ENCODE measurements at places on chromosomes 1 and 21.

GRCh38 chr1:58739856-58740466 lies 40.1 kb upstream of the MYSM1 start:
- no peak for DNase-seq

GRCh38 chr1:169236880-169237279 lies 130.4 kb downstream of the ATP1B1 start:
- DNase-seq = no peak

- DNase-seq = no peak
Measured at GRCh38 chr1:94863919-94864318, 43.8 kb downstream of the SLC44A3 start.

GRCh38 chr1:219422811-219423598 lies 189.9 kb downstream of the ZC3H11B start:
- no peak for DNase-seq

- no peak for DNase-seq
Measured at GRCh38 chr1:199956005-199956404, 71.5 kb upstream of the NR5A2 start.

GRCh38 chr1:1086911-1087341 lies 12.8 kb upstream of the RNF223 start:
- DNase-seq = no peak

DNA sequence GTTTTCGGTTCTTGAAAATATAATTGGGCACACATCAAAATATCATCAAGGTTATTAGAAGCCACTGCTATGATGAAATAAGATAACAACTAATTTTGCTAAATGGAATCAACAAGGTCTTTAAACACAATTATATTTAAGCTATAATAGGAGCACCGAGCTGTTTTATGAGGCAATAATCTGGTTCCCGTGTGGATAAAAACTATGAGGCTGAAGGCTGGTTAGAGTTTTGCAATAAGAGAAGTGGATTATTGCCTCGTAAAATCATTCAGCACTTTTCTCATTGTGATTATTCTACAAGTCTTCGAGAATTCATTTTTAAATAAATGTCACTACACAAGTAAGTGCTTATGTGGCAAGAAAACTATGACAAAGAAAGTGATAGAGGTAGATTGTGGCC lies 975.7 kb upstream of the ADGRL2 start:
- DNase-seq = no peak

DNA sequence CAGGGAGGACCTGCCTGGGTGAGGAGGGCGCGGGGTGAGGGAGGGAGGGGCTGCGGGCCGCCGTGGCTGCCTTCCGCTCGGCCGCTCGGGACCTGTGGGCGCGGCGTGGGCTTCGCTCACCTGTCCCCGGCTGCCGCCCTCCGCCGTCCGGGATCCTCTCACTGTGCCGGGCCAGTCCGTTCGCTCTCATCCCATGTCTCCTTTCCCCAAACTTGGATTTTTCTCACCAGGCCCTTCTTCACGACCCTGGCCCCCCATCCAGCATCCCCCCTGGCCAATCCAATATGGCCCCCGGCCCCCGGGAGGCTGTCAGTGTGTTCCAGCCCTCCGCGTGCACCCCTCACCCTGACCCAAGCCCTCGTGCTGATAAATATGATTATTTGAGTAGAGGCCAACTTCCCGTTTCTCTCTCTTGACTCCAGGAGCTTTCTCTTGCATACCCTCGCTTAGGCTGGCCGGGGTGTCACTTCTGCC lies 362 bp downstream of the ZBTB48 start:
- no peak for DNase-seq

DNA sequence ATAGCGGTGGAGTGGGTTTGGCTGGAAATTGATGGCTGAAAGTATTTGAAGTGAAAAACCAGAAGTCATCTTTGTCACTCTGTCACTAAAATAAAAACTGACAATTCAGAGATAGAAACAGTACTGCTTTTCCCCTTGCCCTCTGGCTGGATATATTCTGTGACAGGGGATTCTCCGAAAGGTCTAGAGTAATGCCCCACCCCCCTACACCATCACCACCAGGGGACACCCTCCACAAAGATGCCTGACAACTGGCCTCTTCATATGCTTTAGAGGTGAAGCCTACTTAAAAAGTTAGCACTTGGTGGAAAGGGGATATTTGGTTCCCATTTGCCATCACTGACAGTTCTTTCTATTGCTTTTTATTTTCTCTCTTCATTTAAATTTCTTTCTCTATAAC lies 73.5 kb downstream of the SGIP1 start:
- no peak for DNase-seq

- no peak for DNase-seq
Measured at GRCh38 chr1:153663211-153663610, 4.7 kb downstream of the SNAPIN start.

GRCh38 chr1:43522431-43522775 lies 8.3 kb upstream of the PTPRF start:
- DNase-seq = no peak

DNA sequence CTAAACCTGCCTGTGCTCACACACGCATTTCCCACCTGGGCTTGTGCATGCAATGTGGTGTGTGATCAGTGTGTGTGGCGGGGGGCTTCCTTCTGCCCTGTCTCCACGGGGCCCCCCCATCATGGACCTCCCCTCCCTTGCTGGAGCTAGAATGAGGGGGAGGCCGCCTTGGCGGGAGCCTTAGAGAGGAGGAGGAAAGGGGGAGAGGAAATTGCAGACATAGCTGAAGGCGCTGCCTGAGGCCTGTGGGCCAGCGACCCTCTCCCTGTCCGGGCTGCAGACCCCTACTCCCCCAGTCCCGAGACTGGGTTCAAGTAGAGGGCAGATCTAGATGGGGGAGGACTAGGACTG lies 883 bp upstream of the EVA1B start:
- DNase-seq = no peak

- DNase-seq = no peak
Measured at GRCh38 chr1:187491082-187491720, 662.5 kb downstream of the PLA2G4A start.

DNA sequence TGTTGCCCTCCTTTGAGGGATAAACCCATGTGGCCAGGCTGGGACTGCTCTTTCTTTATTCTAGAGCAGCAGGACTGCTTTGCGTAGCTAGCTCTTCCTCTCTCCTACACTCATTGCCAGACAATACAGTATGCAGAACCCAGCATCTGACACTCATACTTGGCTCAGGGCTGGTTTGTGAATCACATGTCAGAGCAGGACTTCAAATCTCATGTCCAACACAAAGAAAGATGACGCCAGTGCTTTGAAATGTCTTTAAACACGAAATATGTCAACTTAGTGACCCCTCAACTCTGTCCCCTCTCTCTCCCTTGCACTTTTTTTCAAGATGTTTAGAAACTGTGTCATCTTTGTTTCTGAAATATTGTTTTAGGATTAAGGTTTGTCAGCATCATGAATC lies 135.0 kb downstream of the TGFB2 start:
- DNase-seq = no peak

GRCh38 chr1:153246018-153246417 lies 13.5 kb upstream of the LORICRIN start:
- DNase-seq = no peak

GRCh38 chr21:41135746-41136145 lies 32.2 kb upstream of the BACE2 start:
- no peak for DNase-seq

GRCh38 chr1:64846573-64847430 lies 101.9 kb downstream of the RAVER2 start:
- no peak for DNase-seq

DNA sequence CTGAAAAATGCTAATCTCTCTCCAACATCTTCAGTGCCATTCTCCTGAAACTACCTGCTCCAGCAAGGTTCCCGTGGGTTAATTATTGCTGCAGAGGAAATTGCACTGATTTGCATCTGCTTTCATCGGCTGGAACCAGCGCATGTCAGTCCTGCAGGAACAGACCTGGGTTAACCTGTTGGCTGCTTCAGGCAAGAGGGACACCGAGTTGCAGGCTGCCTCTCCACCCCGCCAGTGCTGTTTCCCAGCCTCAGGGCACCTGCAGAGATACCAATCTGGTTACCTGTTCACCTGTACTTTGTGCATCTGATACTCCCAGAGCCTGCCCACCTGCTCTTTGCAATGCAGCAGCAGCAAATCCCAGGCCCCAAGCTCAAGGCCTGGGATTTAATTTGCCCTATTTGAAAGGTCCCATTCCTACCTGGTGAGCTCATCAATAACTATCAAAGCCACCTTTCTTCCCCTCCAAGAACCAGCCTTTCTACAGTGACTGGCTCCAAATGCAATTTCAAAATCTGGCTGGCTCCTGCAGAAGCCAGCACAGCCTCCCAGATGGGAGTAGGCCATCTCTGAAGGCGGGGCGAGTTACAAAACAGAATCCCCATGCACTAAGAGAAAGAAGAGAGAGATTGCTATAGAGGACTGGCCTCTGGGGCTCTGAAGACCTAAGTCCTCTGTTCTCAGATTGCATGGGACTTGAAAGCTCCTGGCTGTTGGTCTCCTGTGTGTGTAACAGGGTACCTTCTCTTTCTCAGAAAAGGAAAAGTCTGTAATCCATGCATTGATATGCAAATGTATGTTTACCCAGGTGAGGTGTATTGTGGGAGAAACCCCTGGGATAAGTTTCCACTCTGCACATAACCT lies 67.8 kb downstream of the TOMM20 start:
- DNase-seq = no peak

DNA sequence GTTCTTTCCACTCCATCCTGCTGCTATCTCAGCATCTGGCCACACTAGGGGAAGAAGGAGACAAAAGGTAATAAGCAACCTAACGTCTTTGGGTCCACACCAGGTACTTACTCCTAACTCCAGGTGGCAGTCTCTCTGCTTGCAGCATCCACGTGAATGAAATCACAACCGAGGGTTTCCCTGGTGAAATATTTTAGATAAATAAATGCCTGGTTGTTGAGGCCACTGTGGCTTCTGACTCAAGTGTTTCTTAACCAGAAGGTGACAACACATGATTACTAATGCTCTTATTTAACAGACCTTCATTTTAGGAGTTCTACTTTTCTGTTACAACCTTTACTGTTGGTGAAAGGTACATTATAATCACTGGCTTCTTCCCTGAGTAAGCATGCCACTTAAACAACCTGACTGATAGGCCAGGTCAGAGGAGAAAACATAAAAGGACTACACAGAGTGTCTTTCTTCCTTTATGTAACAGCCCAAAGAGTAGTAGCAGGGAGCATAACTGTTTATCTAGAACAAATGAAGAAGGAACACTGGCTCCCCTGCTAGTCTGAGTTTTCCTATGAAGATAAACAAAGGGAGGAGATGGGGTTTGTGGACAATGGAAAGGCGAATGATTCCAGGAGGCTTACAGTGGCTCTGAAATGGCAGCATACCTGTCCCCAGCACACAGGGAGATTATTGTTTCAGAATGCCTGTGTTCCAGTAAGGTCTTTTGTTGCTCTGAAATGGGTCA lies 59.9 kb downstream of the SYT6 start:
- no peak for DNase-seq
